Hematopoietic multipotent progenitor cell treated with erythropoietin and hydrocortisone succinate and interleukin-3 and kit ligand, for 6 days (in vitro differentiated cells): ENCODE measurements at places on chromosomes 11 and 22.

- DNase-seq, result no peak
These were observed 161.6 kb upstream of the SYN3 start for GRCh38 chr22:33219648-33220384.

GRCh38 chr11:9039198-9039597 lies 35.4 kb upstream of the NRIP3 start:
- DNase-seq, result no peak

GRCh38 chr11:76700177-76701100 lies 29.9 kb upstream of the LRRC32 start:
- DNase-seq, result peak; percentile 96

DNA sequence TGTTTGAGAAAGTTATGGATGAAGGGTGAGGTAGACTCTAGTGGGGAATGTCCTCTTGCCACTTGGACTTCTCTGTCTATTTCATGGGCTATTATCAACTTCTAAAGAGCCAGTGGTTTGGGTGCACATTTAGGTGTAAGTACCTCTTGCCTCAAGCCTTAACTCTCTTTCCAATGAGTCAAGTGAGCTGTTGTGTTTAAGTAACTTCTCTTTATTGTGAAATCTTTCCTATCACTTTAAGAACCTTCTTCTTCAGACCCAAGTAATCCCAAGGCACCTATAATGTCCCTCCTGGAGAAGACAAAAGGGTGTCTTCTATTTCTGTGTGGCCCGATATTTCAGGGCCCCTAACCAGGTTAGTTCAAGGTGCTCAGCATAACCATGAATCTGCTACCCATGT lies 90.5 kb upstream of the VPREB1 start:
- no peak for DNase-seq

DNA sequence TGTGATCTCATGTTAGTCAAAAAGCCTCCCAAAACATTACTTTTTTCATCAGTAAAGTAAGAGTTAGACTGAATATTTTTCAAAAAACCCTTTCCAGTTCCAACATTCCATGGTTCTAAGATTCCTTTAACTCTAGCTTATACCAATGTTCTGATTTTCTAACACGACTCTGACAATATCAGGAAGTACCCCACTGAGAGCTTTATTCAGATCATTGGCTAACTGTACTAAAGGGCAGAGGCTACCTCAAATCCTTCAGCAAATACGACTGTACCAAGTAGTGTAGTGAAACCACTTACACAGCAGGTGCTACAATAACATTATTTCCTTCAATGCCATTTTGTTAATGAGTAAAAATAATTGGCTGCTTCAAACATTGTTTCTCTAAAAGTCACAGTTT lies 213.4 kb upstream of the PITPNB start:
- DNase-seq, result no peak
